SK-N-SH (cell line): ENCODE measurements at places on chromosomes 6 and 20. TPM values are rescaled to one million over a fixed set of nuclear protein-coding genes. Genes with fewer than 3 reads are reported as not detected.

DNA sequence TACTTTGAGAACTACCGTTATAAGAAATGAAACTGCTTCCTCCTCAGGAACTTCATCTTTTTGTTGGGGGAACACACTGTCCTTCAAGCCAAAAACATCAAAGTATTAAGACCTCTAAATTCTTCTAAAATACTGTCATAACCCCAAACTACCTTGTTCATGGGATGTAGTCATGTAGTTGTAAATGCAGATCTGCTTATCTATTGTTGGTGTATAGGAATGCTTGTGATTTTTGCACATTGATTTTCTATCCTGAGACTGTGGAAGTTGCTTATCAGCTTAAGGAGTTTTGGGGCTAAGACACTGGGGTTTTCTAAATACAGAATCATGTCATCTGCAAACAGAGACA is 282.9 kb upstream of the RUNX2 start:
- no peak for DNase-seq

DNA sequence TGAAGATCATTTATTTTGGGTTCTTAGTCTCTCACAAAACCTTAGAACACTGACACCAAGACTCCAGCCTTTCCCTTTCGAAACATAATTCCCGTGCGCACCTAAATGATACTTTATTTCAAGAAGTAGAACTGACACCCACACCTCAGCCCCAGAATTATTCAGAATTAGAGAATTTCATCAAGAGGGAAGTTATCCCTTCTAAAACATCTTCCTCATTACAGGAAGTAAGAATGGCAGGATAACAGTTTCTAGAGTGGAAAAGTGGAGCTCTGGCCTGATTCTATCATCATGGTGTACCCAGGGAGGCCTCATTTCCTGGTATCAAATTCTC is 1.4 kb upstream of the SRXN1 start:
- no peak for DNase-seq

- no peak for DNase-seq
Observed at GRCh38 chr20:62643521-62644043, 1.3 kb downstream of the SLCO4A1 start.

- no peak for DNase-seq
Observed at GRCh38 chr20:41178904-41179432, 41.6 kb downstream of the PLCG1 start.

- peak; percentile 72 for DNase-seq
Observed at GRCh38 chr20:49381558-49382493, 100.6 kb downstream of the KCNB1 start.

The HLA-DPA1 gene
- polyA plus RNA-seq: 1.6 and 1.9 TPM in 2 replicates

GRCh38 chr6:70377372-70377771 is 35.9 kb upstream of the FAM135A start:
- DNase-seq: no peak

DNA sequence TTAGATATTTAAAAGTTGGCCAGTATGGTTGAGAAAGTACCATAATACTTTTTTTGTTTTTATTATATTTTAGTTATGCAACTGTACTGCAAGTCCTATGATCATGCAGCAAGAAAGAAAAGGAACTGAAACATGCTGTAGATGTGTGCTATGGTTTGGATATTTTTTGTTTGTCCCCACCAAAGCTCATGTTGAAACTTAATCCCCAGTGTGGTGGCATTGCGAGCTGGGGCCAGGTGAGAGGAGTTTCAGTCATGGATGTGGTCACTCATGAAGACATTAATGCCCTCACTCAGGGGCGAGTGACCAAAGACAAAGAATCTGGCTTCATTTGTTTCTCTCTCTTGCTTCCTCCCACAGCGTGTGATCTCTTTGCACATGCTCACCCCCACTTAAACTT is 393.9 kb downstream of the PAX1 start:
- no peak for DNase-seq

GRCh38 chr6:33445119-33445603 is 9.2 kb upstream of the ZBTB9 start:
- DNase-seq: peak; percentile 3

DNA sequence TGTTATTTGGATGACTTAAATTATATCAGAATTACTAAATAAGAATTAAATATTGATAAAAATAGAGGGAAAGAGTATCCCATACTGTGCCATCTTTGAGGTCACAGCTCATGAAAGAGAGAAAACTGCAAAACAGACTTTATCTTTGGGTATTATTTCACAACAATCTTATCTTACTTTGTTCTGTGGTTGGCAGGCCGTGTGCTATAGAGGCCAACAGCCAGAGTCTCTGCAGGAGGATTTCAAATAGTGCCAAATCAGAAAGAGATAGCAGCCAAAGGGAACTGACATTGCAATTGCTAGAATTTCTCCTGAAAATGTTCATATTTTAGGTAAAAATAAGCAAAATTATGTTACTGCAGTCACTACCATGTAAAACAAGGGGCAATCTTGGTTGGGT is 354.2 kb downstream of the GRIK2 start:
- DNase-seq: peak; percentile 13

DNA sequence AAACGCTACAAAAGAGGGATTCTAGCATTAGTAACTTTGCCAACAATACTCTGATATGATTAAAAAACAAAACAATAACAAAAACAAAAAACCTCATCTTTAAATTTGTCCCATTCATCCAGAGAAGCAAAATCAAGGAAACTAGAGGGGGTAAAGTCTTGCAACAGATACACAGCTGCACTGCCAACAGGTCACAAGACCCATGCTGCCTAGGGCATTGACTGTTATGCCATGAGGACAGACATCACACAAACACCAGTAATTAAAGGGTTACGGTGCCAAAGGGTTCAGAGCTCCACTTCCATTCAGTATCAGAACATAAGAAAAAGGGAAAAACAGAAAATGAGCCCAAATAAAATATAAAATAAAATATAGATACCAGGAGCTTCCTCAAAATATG is 1.6 kb downstream of the TBC1D20 start:
- peak; percentile 40 for DNase-seq

- no peak for DNase-seq
Observed at GRCh38 chr20:47659904-47660601, 125.2 kb downstream of the SULF2 start.

DNA sequence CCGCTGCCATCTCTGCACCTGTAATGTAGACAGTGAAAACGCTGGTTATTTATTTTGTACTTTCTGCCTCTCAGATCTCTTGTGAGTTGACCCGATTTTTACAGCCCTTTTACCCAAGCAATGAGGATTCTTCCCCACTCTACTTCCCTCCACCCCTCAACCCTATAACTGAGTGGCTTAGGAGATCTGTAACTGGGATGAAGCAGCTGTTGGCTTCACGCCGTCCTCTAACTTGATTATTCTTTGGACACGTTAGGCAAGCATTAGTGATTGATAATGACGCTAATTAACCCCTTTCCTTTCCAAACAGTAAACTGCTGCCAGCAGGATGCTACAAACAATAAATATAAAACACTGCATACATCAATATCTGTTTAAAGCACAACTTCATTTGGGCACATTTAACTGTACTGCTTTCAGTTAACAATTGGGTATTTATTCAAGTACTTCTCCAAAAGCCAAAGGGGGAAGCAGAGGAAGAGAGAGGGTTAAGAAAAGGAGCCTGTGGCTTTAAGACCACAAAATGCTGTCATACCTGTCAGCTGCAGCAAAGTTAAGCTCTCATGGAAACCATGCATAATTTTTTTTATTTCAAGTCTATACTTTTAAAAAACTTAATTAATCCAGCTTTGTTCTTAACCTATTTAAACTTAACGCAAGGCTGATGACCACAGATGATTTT is 21.2 kb downstream of the TFAP2A start:
- no peak for DNase-seq

- no peak for DNase-seq
Observed at GRCh38 chr6:10824819-10825218, 13.5 kb downstream of the MAK start.

GRCh38 chr20:31948008-31948407 is 3.8 kb downstream of the PDRG1 start:
- no peak for DNase-seq

DNA sequence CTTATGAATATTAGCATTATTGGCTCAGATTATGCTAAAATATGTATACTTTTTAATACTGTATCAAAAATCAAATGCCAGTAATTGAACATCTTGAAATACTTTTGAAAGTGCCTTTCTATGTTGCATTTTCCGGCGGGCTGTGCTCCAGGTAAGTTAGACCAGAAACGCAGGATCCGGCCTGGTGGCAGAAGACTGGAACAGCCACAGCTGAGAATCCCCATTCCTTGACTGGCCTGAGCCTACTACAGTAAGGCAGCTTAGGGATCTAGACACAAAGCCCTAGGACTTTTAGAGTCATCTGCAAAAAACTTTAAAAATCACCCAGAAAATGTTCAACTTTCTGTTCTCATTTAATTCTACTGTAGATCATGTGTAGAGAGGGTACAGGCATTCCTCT is 138.8 kb upstream of the C6orf118 start:
- no peak for DNase-seq

- no peak for DNase-seq
Observed at GRCh38 chr6:152499931-152500330, 137.2 kb downstream of the SYNE1 start.

The GGT7 gene
- 22.5 and 25.5 TPM in 2 replicates for polyA plus RNA-seq

DNA sequence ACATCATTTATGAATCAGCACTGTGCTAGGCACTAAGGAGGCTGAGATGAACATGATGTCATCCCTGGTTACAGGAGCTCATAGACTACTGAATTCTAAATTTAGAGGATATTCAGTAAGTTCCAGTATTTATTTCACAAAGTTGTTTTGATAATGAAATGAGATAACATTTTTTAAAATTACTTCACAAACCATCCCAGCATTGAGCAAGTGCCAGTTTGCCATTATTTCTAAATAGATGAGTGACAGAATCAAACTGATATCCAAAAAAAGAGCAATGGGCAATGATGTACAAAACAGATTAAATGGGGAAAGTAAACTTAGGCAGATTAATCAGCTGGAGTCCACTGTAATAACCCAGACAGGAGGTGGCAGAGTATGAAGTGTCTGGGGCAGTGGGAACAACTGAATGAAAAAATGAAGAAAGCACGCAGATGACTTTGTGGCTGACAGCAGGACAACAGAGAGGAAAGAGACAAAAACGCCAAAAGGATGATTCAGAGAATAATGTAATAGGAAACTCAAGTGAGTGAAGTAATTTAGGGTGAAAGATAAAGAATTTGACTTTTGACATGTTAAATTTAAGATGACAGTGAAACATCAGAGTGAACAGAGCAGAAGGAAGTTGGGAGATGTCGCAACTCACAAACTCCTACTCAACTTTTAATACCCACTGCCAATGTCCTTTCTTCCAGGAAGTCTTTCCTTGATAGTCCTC is 70.2 kb downstream of the RCAN2 start:
- DNase-seq: no peak

- DNase-seq: no peak
Observed at GRCh38 chr6:1324936-1325335, 13.0 kb downstream of the FOXQ1 start.

The DCBLD1 gene
- 82.2 and 91.5 TPM in 2 replicates for polyA plus RNA-seq

The SAMD3 gene
- polyA plus RNA-seq: 15.8 and 16.0 TPM in 2 replicates

The KCNK5 gene
- polyA plus RNA-seq: 0.03 TPM in 1 of 2 replicates, not detected in the other

DNA sequence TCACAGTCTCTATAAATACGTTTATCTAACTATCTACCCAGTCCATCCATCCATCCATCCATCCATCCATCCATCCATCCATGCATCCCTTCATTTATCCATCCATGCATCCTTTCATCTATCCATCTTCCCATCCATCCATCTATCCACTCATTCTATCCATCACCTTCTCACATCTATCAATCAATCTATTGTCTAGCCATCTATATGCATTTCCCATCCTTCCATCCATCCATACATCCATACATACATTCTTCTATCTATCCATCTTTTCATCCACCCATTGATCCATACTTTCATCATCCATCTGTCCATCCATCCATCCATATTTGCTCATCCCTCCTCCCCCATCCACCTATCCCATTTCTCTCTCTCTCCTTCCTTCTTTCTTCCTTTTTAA is 51.6 kb upstream of the CTNNBL1 start:
- no peak for DNase-seq

The FUT9 gene
- under 0.01 and 0.02 TPM in 2 replicates for polyA plus RNA-seq

DNA sequence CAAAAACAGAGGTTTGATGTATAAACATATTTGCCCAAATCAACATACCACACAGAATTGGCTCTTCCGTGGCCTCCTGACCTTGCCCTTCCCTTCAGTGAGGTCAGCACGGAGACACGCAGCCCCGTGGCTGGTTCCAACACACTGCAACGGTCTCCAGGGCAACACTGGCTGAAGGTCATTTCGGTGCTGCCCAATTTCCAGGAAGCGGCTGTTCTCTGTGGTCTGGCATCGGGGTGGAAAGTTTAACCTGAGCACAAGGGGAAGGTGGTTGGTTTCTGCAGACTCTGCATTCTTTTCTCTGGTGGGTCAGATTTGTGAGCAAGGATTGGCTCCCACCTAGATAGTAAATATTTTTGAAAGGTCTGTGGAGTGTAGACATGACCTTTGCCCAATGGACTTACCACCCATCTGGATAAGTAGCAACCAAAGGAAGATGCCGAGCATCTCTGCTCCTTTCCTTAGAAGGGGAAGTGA is 177.6 kb upstream of the PHACTR1 start:
- DNase-seq: no peak

- DNase-seq: no peak
Observed at GRCh38 chr6:163146036-163146435, 268.5 kb upstream of the QKI start.

DNA sequence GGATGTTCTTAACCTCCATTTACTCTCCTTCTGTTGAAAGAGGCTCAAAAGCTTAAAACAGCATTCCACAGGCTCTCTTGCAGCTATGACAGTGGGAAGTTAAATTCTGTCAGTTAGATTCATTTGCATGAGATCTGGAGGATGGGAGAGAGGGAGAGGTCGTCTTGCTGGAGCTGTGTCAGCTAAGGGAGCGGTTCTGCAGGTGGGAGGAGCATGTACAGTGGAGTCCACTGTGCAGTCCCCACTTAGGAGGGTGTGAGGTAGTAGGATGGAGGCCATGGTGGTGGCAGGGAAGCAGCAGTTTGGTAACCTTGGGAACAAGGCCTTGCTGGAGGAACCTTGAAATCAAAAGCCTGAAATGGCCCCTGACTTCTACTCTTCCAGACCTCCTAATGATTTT is 12.0 kb upstream of the B4GALT5 start:
- no peak for DNase-seq

The GRM1 gene
- 0.03 and 0.05 TPM in 2 replicates for polyA plus RNA-seq

DNA sequence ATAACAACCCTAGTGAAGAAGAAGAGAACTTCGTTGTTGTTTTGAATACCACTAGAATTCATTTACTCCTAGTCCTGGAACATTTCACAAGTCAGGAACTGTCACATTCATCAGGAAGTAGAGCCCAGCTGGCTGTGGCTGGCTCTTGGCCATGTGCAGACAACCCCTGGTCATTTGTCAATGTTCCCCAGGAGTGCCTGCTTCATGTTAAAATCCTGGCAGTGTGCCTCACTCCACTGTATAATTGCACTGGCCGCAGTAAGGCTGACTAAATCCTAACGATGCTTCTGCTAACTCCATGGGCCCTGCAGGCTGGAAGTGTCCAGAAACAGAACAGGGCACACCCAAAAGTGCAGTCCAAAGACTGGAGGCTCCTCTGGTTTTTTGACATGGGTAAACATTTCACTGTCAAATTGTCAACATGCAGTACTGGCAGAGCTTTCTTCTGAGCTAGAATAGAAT is 41.5 kb upstream of the ADGRF1 start:
- peak; percentile 73 for DNase-seq

The SYNCRIP gene
- polyA plus RNA-seq: 15.9 and 17.8 TPM in 2 replicates
